ENCODE measurements at places on chromosomes 1 and 21.
A peak's percentile ranks its signal among the peaks of the same experiment; 100 is the strongest.

- no peak for DNase-seq
These were observed 10.2 kb upstream of the GNL2 start for GRCh38 chr1:37605806-37606474.

GRCh38 chr21:43762303-43763128 lies 13.6 kb downstream of the CSTB start:
- no peak for DNase-seq

DNA sequence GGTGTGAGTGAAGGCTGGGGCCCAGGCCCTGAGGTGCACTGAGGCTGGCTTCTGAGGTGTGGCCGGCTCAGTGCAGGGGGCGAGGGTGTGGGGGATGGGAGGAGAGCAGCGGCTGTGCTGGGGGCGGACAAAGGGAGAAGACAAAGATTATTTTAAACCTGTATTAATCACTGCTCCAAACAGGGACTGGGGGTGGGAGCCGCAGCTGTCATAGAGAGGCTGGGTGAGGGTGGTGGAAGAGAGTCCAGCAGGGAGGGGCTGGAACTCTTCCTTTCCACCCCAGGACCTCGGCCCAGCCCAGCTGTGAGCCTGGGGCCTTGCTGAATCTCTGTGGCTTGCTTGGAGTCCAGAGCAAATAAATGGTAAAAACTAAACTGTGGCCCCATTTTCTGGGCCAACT lies 106.9 kb downstream of the KCND3 start:
- no peak for DNase-seq

DNA sequence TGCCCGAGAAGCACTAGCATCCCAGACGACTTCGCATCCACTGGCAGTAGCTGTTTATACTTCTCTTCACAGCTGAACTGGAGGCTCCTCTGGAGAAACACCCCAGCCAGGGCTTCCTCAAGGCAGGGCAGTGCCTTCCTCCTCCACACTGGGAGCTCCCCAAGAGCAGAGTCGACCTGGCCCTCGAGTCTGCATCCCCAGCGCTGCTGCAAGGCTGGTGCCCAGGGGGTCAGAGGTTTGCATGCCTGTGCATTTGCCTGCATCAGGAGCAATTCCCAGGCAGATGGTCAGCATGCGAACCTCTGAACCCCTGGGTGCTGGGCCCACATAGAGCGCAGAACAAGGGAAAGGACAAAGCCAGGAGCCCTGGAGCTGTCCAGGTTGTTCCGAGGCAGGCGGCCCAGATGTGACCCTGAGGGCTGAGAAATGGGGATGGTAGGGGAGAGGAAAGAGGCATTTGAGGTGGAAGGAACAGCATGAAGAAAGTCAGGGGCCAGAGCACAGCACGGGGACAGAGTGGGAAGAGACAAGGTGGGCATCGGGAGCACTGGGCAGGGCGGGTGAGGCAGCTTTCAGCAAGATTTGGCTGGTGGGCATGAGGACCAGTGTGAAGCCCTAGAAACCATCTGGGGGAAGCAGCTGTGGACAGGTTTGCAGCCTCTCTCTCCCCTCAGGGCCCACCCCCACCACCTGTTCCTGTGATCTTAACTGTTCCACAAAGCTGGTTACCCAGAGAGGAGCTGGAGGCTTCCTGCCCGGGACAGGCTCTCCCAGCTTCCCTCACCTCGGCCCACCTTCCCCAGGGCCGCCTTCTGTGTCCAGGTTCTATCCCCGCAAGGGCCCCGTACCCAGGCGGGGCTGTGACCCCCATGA lies 6.4 kb upstream of the S100A8 start:
- no peak for DNase-seq

GRCh38 chr1:27436204-27437159 lies 44.1 kb downstream of the GPR3 start:
- DNase-seq: peak; percentile 49

GRCh38 chr1:226293553-226293920 lies 15.4 kb downstream of the LIN9 start:
- no peak for DNase-seq

GRCh38 chr1:234972411-234973191 lies 156.0 kb downstream of the TOMM20 start:
- peak; percentile 67 for DNase-seq

GRCh38 chr1:154813300-154813816 lies 56.7 kb downstream of the KCNN3 start:
- DNase-seq: no peak

GRCh38 chr1:10835421-10835820 lies 39.0 kb upstream of the CASZ1 start:
- DNase-seq: no peak

DNA sequence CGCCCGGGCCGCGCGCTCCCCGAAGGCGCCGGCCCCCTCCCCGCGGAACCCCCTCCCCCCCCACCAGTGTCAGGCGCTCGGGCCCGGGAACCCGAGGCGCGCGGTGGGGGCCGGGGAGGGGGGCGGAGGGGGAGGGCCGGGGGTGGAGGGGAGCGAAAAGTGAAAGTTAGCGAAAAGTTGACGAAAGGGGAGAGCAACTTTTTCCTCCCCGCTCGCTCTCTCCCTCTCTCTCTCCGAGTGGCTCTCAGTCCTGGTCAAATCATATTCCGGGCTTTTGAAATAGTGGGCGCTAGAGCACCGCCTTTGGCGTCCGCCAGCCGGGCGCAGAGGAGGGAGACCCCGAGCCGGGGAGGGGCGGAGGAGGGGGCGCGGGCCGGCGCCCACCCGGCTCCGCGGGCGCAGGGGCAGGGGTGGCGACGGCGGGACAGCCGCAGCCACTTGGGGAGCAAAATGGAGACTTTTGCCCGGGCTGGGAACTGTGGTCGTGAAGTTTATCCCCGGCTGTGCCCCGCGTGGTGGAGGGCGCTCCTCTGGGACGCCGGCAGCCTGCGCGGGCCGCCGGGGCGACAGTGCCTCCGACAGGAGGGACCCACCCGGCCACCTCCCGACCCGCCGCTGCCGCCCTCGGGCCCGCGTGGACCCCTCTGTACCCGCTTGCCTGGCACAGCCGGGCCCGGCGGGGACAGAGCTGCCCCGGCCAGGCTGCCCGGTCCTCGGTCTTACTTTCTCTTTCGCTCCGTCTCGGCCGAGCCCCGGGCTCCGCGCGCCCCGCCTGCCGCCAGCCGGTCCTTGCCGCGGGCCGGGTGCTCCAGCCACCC lies 697 bp downstream of the PRDM16 start:
- DNase-seq: peak; percentile 70

- no peak for DNase-seq
These were observed 29.5 kb downstream of the DOP1B start for GRCh38 chr21:36186081-36186480.

DNA sequence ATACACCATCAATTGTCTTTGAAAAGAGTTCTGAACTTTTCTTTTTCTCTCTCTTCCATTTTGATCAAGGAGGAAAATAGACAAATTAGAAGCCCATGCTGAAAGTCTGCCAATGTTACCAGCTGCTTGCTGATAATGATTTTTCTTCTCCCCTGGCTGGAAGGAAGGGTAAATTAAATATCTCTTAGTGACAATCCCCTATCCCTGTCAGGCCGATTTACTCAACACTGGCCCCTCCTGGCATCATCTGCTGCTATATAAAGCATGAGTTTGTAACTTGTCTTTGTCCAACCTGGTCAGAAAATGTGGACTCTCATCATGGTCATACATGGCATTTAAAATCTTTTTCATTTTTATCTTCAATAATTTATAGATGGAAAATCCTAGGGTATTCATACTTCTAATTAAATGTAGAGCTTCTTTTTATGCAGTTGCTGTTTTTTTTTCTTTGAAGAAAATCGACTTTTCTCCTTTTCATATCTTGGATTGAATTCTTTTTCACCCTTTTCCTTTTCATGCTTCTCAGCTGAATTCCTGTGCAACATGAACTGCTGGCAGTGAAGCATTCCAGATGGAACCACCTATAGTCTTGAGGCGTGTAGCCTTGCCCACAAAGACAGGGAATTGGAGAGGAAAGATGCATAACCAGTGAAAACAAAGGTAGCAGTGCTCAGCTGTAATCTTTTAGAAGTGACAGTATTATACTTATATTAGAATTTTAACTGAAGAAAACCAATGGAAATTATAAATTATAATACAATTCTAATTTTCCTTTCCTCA lies 214.7 kb upstream of the PTGFR start:
- no peak for DNase-seq

GRCh38 chr1:40939320-40940059 lies 40.0 kb upstream of the CTPS1 start:
- DNase-seq: no peak

GRCh38 chr1:243313635-243314536 lies 58.0 kb downstream of the SDCCAG8 start:
- no peak for DNase-seq

GRCh38 chr1:161848676-161849075 lies 82.6 kb downstream of the ATF6 start:
- peak; percentile 37 for DNase-seq

DNA sequence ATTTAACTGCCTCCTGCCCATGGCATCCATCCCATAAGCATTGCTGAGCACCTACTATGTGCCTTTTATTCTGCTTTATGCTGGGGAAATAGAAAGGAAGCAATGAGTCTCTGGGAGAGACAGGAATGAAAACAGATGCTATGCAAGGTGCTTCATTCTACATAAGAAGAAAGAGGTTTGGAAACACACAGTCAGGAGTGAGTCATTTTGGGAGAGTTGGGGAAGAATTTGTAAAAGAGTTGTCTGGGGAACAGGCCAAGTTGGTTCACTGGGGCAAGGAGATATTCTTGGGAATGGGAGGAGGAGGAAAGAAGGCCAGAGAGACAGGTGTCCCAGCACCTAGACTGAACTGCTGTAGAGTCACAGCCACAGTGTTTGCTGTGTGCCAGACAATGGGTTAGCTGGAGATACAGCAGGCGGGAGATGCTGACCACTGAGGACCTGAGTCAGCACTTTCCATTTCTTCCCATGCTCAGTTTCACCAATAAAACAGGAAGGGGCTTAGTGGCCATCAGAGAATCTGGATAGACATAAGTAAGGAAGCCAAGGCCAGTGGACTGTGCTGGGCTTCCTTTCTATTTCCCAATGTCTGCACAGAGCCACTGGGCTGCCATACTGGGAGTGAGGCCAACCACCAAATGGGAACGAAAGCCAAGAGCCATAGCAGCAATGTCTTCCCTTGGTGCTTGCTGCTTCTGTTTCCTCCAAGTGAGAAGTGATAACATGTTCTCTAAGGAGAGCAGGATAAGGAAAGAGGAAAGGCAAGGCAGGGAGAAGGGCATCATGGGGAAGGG lies 187.7 kb upstream of the USP24 start:
- peak; percentile 73 for DNase-seq

- peak; percentile 88 for DNase-seq
These were observed 192.3 kb downstream of the SLC45A1 start for GRCh38 chr1:8510041-8510823.

DNA sequence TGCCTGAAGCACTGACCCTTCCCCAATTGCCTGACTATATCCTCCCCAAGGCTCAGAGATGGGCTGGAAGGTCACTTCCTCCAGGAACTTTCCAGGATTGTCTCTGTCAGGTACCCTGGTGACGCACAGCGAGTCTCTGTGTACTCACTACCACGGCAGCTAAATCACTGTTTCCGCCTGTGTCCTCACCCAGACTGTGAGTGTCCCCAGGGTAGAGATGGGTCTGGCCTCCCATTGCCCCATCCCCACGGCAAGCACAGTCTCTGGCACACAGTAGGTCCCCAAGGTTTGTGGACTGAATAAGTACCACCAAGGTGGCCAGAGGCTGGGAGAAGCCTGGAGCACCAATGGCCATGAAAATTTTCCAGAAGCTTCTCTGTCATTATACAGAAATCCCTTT lies 93.8 kb upstream of the RUNX3 start:
- DNase-seq: no peak

DNA sequence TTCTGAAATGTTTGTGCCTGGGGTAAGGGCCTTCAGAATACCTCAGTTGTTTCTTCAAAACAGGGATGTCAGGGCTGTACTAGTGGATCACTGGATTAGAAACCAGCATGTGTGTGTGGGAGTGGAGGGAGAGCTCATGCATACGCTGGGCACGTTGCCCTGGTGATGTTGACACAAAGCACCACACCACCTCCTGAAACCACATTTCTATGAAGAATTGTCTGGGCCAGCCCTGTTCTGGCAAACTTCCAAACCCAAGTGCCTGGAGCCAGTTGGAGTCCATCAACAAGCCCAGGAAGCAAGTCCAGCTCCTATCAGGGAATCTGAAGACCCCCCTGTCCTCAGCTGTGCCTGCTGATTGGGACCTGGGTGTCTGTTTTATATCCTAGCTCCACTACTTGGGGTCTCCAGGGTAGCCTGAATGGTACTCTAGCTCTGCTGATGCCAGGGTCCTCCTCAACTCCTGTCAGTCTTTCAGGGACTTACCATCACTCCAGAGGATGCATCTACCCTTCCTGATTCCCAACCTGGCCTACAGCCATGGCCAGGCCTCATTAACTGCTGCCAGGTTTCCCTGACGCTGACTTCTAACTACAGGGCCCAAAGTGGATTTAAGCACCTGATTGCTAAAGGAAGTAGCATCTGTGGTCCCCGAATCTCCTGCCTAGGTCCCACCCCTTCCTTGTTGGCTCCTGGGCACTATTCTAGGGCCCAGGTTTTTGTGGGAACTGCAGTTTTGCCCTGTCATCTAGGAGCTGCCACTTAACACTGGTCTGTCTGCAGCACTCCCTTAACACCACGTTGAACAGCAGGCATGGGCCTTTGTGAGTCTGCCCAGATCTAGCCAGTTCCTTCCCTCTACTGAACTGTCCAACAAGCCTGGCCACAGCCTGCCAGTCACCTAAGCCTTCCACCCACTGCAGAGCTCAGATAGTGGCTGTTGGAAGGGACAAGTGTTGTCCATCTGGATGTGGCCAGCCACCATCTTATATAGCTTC lies 45.5 kb downstream of the LPAR3 start:
- DNase-seq: peak; percentile 94

GRCh38 chr1:62398377-62398776 lies 38.5 kb upstream of the USP1 start:
- DNase-seq: peak; percentile 86

- DNase-seq: no peak
These were observed 1.4 kb downstream of the PRCC start for GRCh38 chr1:156768610-156769295.

GRCh38 chr1:204616641-204617040 lies 68.9 kb downstream of the LRRN2 start:
- no peak for DNase-seq

DNA sequence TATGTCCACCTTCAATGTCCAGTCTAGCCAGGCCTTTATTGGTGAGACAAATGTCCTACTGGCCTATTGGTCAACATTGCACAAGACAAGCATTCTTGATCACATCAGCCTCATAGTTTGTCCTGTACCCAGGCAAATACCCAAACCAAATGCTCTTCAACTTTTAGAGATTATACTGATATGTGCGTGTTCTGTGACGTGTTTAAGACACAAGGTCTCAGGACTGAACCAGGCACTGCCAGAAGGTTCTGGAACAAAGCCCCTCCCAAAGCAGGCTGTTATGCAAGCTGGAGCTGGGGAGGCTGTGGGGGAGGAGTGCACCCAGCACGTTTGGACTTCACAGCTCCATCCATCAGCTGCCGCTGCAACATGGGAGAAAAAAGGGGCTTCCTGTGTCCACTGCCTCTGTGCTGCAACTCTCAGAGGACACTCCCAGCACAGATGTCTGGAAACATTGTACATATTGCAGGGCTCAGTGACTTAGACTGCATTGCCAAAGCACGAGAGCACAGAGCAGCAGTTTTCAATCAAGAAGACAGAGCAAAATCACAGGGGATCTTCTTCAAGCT lies 45.9 kb downstream of the NID1 start:
- DNase-seq: peak; percentile 37
